ENCODE measurements at places on chromosomes 7 and 10.

DNA sequence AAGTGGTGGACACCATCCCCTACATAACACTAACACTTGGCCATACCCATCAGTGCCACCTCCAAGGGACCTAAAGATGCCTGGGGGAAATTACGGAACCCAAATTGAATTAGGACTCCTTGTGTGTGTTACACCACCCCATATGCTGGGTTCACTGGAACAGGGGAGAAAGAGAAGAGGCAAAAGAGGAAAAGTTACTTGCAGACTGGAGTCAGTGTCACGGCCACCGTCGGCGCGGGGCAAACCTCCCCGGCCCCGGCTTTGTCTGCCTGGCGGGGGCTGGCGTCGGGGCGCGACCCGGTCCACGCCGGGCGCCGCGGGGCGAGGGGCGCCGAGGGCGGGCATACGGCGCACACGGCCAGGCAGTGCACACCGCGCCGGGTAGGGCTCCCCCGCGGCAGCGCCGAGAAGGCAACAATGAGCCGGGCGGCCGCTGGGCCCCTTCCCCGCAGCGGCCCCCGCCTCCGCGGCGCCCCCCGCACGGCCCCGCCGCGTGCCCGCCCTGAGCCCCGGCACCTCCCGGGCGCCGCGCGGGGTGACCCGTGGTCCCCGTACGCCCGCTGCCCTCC, 171.1 kb downstream of the FAM107B start:
- DNase-seq = peak; percentile 57

DNA sequence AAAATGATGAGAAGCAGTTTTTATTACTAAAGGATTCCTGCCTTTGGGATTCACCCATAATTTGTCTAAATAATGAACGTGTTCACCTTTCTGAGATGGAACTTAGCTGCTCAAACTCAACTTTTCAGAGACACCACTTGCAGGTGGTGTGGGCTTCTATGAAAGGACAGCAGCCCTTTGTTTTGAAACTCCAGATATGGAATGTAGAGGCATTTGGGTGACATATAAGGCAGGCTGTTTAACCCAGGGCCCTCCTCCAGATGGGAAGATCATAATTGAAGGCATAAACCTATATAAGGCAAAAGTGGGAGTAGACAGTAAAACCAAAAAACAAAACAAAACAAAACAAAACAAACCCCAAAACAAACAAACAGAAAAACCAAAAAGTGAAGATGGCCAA, 11.9 kb upstream of the HUS1 start:
- no peak for DNase-seq

DNA sequence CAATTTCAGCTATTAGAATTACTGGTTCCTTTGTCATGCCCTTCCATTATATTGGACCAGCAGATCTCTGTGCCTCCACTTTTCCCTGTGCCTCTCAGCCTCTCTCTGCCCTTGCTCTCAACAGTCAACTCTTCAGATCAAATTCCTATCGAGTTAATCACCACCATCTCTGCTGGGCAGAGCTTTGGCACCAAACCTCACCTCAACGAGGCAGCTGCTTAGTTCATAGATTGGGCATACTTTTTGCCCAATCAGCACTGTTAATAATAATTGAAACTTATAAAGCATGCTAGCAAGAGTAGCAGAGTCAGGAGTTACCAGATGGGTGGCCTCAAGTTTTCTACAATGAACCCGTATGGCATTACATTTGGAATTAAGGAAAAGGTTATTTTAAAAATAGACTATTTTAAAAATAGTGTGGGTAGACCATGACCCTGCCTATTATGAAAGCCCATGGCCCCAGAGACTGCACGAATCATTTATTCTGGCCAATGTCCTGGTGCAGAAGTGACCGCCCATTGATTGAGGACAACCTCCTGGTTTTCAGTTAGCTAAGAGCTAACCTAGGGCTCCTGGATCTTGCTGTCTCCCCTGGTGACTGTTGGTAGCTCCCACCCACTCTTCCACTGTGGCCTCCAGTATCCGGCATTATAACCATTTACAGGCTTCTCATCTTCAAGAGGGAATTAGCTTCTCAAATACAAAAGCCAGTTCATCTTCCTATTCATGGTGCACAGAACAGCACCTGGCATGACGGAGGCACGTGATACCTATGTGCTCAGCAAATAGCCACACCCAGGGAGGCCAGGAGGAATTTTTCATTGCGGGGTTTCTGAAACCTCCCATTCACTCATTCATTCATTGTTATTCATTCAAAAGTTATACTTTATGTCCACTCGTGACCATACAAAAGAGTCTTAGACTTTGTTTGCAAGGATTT, 265.4 kb downstream of the INHBA start:
- no peak for DNase-seq

GRCh38 chr7:150982351-150982750, 4.2 kb upstream of the KCNH2 start:
- no peak for DNase-seq

- no peak for DNase-seq
Observed at GRCh38 chr10:11604865-11605650, 6.4 kb downstream of the USP6NL start.

DNA sequence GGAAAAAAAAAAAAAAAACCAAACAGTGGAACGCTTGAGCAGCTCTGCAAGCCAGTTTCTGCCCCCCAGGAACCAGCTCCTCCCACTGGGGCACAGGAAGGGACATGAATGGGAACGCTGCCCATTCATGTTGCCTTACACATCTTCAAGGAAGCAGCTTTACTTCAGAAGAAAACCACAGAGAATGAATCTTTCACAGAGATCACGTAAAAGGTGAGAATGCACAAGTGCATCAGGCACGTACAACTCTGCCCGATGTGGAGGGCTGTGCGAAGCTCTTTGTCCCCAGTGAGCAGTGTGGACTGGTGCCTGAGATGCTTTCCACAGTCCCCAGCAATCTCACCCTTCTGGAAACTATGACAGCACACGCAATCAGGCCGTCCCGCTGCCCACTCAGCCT, 106.2 kb downstream of the DLG5 start:
- no peak for DNase-seq

- DNase-seq = peak; percentile 2
Observed at GRCh38 chr7:116560021-116560970, 35.5 kb downstream of the CAV1 start.

DNA sequence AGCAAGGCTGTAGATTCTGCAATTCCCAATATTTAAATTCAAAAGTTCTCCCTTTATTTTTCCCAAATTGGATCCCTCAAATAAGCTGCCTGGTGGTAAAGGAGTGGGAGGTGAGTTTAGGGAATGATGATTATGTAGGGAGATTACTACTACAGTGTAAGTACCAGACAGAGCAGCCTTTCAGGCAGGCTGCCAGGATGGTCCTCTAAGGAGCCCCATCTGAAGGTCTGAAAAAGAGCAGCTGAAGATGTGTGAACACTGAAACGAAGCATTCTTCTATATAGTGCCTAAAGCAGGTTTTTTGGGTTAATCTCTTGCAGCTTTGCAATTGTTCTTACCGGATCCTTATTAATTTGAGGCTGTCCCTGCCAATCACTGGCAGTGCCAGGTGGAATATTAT, 84.7 kb downstream of the CREB5 start:
- DNase-seq = no peak

DNA sequence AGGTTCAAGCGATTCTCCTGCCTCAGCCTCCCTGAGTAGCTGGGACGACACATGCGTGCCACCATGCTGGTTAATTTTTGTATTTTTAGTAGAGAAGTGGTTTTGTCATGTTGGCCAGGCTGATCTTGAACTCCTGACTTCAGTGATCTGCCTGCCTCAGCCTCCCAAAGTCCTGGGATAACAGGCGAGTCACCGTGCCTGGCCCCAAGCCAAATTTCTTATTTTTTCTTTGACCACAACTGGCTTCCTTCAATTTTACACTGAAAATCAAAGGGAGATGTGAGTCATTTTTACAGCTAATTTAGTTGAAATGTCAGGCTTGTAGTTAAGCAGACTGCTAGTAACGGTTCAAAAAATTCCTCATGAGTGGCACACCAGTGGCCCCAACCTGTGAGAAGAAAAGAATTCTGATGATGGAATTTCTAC, 7.8 kb downstream of the RNF216 start:
- no peak for DNase-seq

- no peak for DNase-seq
Observed at GRCh38 chr10:102593074-102593803, 51.0 kb upstream of the TRIM8 start.

GRCh38 chr10:29239569-29240472, 49.0 kb upstream of the LYZL1 start:
- DNase-seq = peak; percentile 56

DNA sequence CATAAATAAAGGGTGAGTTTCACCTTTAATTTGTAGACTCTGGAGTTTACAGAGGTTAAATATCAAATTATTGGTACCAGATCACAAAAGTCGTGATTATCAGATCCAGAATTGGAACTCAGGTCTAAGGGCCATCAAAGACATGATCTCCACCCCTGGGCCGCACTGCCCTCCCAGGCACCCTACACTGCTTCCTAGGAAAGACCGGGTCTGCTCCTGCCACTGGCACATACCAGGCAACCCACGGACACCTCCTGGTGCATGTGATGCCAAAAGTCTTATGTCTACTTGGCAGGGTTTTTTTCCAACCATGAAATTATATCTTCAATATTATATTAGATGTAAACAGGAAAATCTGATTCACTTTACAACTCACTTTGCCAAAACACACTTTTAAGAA, 452.8 kb downstream of the PTPRN2 start:
- no peak for DNase-seq

GRCh38 chr10:73576178-73576889, 14.8 kb downstream of the USP54 start:
- no peak for DNase-seq

DNA sequence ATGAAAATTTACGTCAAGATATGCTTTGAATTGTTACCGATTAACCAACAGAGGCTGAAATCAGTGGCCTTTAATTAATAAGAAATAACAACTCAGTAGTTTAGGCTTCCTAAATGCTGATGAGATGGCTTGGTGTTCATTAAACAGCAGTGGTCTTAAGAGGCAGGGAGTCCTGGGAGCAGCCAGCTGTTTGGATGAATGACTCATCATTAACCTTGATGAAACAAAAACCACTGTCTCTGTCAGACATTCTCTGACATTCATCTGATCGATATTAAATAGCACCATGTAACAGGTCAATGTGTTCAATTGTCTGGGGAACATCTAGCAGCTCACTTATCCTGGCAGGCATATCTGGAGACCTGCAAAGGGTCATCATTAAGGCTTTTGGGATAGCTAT, 234.2 kb upstream of the LRRN3 start:
- no peak for DNase-seq

DNA sequence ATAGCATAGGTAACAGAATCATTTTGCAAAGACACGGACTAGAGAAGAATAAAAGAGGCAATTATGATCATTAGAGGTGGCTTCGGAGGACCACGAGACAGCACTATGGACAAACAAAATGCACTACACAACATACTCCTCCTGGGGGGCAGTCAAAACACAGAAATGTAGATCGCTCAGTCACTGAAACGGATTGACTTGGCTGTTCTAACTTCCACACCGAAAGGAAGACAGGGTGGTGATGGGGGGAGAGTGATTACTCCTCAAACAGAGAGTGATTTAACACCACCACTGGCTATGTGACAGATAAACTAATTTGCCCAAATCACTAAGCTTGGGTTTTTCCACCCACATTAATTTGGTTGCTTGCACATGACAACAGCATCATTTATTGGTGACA, 14.1 kb upstream of the PPA1 start:
- no peak for DNase-seq

DNA sequence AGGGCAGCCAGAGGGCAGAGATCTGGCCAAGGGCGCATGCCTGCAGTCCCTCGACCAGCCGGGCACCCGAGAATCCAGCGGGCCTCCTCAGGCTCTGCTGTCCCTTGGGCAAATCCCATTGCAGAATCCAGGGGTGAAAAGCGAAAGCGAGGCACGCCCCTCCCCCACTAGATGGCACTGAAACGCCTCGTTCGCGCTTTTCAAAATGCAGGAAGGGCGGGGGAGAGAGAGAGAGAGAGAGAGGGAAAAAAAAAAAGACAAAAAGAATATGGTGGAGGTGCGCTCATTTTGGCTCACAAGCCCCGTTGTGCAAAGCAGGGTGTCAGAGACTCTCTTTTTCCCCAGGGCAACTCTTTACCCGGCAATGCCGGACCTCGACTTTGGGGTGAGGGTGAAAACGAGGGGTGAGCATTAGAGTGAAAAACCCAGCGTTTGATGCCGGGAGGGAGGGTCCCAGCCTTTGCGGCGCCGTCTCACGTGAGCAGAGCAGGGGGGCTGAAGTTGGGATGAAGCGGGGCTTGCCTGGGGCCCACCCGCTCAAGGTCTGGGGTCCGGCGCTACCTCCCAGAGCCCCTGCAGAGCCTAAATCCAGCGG, 2.5 kb upstream of the TMEM178B start:
- DNase-seq = peak; percentile 66

DNA sequence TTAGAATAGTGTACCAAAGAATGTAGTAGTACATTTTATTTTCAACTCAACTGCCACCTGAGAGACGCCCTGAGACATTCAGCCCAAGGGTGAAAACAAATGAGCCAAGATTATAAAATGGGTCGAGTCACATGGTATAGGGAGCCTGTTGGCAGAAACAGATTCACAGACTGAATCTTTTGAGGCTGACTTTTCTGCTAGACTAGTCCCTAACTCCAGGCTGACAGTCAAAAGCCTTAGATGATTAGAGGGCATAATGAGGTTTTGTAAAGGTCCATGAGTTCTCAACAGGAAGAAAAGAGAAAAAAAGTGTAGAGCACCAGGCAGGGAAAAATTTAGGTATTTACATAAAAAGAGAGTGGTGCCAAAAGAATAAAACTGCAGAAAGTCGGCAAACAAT, 128.0 kb downstream of the NXPH1 start:
- no peak for DNase-seq

DNA sequence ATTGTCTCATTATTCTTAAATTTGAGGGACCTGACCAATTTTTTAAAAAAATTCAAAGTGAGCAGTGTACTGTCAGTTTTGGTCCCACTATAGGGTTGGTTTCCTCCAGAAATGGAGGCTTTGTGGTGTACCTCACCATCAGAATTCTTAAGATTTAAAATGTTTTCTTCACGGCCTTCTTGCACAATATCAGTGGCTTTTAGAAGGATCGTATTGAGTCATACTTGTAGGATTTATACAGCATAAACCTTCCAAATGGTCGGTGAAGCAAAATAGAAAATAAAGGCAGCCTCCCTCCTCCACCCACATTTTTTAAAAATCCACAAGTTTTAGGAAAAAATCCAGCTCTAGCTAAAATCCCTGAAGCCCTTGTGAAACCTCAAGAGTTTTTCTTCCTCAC, 126.4 kb downstream of the RNLS start:
- no peak for DNase-seq

DNA sequence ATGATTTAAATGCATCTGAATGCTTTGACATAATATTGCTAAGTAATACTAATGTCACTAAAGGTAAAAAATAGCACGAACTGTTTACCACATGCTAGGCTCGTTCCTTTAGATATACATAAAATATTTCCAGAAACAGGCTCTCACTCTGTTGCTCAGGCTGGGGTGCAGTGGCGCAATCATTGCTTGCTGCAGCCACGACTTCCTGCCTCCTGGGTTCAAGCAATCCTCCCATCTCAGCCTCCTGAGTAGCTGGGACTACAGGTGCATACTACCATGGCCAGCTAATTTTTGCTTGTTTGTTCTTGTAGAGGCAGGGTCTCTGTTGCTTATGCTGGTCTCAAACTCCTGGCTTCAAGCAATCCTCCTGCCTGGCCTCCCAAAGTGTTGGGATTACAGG, 183.3 kb downstream of the SGMS1 start:
- no peak for DNase-seq
